H4 (cell line): ENCODE measurements at places on chromosomes 11 and 22.

- no peak for DNase-seq
Observed at GRCh38 chr22:32569956-32570355, 95.3 kb downstream of the FBXO7 start.

DNA sequence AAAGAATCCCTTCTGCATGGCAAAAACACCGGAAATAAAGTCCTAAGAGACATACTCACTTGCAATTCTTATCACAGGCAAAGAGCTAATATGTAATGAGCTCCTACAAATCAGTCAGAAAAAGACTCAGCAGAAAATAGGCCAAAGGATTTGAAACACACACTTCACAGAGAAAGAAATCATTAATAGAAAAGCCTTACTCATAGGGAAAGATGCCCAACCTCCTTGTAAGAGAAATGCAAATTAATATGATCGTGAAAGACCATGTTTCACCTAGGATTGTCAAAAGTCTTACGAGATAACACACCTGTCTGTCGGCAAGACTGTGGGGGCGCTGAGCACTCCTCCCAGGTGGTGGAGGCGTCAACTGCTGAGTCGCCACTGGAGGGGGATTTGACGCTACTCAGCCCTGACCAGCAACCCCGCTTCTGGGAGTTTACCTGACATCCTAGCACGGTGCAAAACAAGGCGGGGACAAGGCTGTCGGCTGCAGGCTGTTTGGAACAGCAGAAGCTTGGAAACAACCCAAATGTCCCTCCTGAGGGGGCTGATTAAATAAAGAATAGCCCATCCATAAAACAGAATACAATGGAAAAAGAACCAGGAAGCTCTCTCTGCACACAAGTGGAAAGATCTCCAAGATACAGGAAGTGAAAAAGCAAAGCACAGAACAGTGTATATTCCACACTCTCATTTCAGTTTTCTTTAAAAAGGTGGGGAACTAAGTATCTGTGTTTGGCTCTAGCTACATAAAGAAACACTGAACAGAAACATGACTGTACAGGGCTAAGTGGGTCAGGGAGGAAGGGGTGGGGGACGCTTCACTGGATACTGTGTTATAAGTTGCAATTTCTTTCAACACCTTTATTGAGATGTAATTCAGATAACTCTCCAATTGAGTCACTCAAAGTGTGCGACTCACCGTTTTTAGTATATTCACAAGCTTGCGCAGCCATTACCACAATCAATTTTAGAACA, 11.5 kb downstream of the CSNK1E start:
- DNase-seq, result no peak

- DNase-seq, result no peak
Observed at GRCh38 chr11:10674911-10675440, 18.6 kb downstream of the IRAG1 start.

DNA sequence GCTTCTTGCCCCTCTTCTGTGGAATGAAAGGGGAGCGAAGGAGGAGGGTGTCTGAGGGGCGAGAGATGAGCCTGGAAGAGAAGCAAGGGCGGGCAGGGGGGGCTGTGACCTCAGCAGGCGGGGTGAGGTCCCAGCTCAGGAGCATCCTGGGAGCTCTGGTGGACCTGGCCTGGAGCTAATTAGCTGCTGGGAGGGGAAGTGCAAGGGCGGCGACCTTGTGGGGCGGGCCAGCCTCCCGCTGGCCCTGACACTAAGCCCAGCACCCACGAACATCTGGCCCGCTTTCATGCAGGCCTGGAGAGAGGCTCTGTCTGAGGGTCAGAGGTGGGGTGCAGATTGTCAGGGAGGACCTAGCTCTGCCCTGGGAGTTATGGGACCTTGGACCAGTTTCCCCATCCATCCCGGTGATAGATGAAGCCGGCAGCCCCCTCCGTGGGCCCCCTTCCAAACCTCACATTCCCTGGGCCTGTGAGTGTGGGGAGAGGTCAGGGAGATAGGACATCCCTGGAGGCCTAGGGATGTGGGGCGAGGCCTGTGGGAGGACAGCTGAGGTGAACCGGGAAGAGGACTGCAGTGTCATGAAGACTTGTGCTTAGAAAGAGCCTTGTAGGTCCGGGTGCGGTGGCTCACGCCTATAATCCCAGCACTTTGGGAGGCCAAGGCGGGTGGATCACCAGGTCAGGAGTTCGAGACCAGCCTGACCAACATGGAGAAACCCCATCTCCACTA, 28.5 kb upstream of the CD82 start:
- DNase-seq, result no peak

DNA sequence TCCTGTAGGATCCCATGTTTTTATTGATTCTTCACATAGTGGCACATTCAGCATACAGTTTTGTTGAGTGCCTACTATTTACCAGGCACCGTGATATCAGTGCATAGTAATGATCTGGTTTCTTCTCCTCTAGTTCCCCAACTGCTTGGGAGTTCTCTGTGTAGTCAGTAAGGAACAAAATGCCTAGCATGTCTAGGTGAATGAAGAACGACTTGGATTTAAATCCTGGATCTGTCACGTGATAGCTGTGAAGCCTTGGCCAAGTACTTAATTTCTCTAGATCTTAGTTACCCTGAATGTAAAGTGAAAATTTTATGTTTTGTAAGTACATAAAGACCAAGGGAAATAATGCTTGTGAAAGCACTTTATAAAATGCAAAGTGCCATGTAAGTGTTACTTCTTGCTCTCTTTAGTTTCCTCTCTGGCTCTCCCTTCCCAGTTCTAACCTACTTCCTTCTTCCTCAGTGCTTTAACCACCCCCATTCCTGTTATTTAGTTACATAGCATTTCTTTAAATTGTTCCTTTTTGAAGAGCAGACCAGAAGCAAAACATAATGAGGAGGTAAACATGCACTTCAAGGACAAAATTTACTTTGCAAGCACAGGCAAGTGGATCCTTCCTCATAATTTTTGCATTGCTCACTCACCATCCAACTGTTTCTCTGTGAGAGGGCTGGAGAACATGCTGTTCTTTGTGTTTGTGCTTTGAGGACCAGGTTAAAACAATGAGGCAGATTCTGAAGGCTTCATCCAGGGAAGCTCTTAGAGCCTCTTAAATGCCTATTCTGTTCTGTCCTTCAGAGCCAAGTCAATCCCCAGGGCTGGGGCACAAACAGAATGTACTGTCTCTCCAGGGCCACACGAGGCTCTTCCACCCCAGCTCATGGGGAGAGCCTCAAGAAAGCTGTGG, 353.9 kb upstream of the TENM4 start:
- DNase-seq, result no peak

DNA sequence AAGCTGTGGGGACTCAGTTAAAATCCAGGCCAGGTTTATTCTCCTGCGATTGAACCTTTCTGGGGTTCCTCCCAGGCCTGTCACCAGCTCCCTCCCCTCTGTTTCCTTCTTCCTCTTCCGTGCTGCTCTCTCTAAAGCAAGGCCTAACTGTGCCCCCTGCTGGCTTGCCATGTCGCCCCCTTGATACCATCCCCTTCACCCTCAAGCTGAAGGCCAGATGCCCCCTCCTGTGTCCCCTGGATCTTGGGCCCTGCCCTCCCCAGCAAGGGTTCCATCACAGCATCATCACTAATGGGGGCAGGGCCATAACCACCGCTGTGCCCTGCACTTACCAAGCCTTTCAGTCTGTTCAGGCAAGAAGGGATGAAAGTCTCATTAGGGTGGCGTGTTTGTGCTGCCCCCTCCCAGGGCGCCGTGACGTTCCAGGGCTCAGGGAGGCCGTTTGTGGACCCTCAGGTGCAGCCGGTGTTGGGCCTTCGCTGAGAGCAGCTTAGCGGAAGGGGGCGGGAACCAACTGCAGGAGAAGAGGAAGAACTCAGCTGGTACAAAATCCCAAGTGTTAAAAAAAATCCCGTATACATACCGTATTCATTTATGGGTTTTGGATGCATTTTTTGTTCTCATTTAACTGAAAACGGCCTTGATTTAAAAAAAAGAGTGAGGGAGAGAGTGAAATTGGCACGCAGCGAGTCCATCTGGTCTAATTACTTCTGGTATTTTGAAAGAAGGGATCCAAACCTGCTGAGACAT, 69.9 kb downstream of the MPPED1 start:
- DNase-seq, result no peak

- DNase-seq, result no peak
Observed at GRCh38 chr11:79342686-79343085, 98.1 kb downstream of the TENM4 start.

DNA sequence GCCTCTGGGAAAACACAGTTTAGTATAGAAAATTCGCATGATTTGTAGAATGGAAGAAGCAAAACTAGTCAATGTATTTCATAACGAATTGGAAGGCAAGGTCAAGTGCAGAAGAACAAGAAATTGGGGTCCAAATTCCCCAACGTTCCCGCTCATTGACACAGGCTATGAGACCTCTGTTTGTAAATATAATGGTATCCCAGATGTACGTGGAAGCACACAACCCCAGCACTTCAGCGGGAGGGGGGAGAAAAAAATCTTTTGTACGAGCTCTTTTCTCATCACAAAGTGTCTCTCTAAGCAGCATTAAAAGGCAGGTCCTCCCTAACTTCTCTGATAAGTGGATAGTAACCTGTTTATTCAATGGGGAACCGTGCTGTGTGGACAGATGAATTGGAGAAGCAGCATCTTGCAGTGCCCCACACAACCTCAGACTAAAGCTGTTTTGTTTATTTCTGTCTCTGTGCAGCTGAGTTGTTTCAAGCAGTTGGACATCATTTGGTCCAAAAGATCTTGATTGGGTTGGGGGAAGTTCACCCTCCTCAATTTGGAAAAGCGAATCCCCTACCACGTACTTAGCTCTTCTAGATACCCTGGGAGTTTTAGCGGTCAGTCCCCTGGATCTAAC, 1.1 kb upstream of the GAB2 start:
- DNase-seq, result no peak

- DNase-seq, result no peak
Observed at GRCh38 chr11:64400102-64400501, 41.1 kb downstream of the RPS6KA4 start.

GRCh38 chr11:63609971-63610580, 4.2 kb downstream of the PLAAT3 start:
- no peak for DNase-seq

DNA sequence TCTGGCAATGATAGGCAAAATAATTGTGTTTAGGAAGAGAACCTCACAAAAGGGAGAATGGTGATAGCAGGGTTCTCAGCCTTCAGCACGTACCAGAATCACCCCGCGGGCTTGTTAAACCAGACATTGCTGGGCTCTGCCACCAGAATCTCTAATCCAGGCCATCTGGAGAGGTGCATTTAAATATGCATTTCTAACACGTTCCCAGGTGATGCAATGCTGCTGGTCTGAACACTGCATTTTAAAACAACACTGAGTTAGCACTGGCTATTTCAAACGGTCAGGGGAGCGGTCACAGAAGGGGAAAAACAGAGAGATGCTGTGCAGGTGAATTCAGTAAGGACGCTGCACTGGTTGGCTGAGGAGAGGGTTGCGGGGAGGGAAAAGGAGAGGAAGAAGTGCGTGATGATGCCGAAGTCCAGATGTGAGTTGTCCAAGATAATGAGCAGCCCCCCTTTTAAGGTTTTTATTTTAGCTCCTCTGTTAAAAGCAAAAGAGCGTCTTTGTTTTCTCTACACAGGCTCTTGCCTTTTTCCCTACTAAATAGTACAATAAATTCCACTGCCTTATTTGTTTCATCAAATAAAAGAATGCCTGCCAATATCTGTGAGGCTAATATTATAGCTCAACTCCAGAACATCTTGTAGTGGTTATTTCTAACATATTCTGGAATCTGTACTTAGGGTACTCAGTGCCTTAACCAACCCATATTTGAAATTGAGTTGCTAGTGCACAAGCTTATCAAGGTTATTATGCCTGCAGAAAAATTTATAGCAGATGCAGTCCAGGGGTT, 109.6 kb upstream of the POU2AF2 start:
- no peak for DNase-seq

GRCh38 chr11:84714316-84714780, 912.8 kb downstream of the DLG2 start:
- peak; percentile 59 for DNase-seq

GRCh38 chr11:12523180-12523924, 146.0 kb downstream of the PARVA start:
- DNase-seq, result no peak

GRCh38 chr11:105644839-105645573, 35.1 kb downstream of the GRIA4 start:
- DNase-seq, result no peak

DNA sequence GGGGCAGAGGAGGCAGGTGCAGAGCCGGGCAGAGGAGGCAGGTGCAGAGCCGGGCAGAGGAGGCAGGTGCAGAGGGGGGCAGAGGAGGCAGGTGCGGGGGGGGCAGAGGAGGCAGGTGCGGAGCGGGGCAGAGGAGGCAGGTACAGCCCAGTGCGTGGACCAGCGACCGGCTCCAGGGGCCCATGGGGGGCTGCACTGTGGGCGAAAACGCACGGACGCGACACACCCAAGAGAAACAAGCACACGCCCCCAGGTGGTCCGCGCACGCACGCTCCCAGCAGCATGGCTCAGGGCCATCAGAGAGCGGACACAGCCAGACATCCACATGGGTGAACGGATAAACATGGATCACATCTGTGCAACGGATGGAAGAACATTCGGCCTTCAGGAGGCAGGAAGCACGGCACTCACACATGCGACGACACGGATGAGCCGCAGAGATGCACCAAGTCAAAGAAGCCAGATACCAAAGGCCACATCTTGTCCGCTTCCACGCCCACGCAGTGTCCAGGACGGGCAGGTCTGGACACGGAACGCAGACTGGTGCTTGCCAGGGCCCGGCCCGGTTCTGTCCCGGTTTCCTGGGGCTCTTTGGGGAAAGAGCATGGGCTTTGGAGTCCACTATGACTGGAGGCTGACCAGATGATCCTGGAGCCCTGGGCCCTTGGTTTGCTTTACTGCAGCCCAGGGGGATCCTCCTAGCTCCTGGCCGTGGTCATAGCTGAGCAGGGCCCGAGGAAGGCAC, 21.8 kb downstream of the OSBPL5 start:
- DNase-seq, result no peak

DNA sequence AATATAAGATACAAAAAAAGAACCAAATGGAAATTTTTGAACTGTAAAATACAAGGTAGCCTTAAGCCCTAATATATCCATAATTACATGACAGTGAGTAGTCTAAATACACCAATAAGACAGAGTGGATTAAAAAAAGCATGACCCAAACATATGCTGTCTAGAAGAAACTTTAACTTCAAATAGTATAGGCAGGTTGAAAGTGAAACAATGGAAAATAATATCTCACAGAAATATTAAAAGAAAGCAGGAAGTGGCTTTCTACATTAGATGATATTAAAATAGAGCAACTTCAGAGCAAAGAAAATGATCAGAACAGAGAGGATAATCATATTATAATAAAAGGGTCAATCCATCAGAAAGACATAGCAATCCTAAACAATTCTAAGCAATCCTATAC, 21.8 kb downstream of the DCUN1D5 start:
- no peak for DNase-seq

- DNase-seq, result no peak
Observed at GRCh38 chr22:17132112-17132511, 11.0 kb upstream of the TMEM121B start.

GRCh38 chr22:41524251-41524661, 20.0 kb downstream of the POLR3H start:
- DNase-seq, result no peak

DNA sequence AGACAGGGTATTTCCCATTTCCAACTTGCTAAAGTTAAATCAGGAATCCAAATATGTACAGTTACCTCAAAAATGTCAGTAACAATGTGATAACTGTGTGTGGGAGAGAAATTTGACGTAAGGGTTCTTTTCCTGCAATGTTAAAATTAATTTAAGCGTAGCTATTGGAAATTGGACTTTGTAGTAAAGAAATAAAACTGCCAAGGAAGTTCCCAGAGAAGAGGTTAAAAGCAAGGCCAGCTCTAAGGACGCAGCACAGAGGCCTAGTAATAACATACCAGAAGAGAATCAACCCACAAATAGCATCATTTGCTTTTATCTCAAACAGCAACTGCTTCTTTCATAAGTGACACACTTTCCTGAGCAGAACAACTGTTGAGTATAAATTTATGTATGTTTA, 36.8 kb upstream of the GRIA4 start:
- DNase-seq, result no peak
